H7 (cell line): ENCODE measurements at places on chromosomes 4 and X. TPM values are rescaled to one million over a fixed set of nuclear protein-coding genes. Genes with fewer than 3 reads are reported as not detected.

The FGF5 gene
- total RNA-seq = not detected in 2 replicates

The EREG gene
- total RNA-seq = not detected in 2 replicates

The MAGIX gene
- 0.21 and 1.00 TPM in 2 replicates for total RNA-seq

The DMP1 gene
- total RNA-seq = not detected in 2 replicates

The AREG gene
- not detected in 2 replicates for total RNA-seq

The SLIT2 gene
- 1.7 and 2.0 TPM in 2 replicates for total RNA-seq

The TIMM17B gene
- total RNA-seq = 129 and 157 TPM in 2 replicates

The ARMCX5 gene
- 17.5 and 24.5 TPM in 2 replicates for total RNA-seq

The LYAR gene
- total RNA-seq = 31.1 and 39.9 TPM in 2 replicates

The ARHGAP24 gene
- total RNA-seq = 1.2 and 4.5 TPM in 2 replicates

The FRG2 gene
- 0.18 TPM in 1 of 2 replicates, not detected in the other for total RNA-seq

The CDKL5 gene
- 7.0 and 9.5 TPM in 2 replicates for total RNA-seq

The GAGE13 gene
- total RNA-seq = not detected in 2 replicates

The GUCY1A1 gene
- 0.10 TPM in 1 of 2 replicates, not detected in the other for total RNA-seq
